Parietal lobe (tissue), 2 donors: ENCODE measurements at places on chromosomes 11 and 22. TPM values are rescaled to one million over a fixed set of nuclear protein-coding genes. Genes with fewer than 3 reads are reported as not detected.

The RAB38 gene
- total RNA-seq: 0.63 TPM

The FIBIN gene
- total RNA-seq: 5.6 TPM

The CRACR2B gene
- total RNA-seq: 0.63 TPM

The SAA4 gene
- not detected for total RNA-seq

The MUC6 gene
- total RNA-seq: not detected

The CNTF gene
- 5.6 TPM for total RNA-seq

The OR52A1 gene
- not detected for total RNA-seq

The OR6T1 gene
- total RNA-seq: not detected

The BIK gene
- not detected for total RNA-seq
